Suppressor macrophage treated with lipopolysaccharide for 1 hour (primary cell): ENCODE measurements at places on chromosomes 6 and 20.

- DNase-seq, result no peak
These were observed 8.0 kb upstream of the SIM1 start for GRCh38 chr6:100472674-100473073.

- DNase-seq, result no peak
These were observed 19.8 kb downstream of the ABCF1 start for GRCh38 chr6:30591008-30591407.

DNA sequence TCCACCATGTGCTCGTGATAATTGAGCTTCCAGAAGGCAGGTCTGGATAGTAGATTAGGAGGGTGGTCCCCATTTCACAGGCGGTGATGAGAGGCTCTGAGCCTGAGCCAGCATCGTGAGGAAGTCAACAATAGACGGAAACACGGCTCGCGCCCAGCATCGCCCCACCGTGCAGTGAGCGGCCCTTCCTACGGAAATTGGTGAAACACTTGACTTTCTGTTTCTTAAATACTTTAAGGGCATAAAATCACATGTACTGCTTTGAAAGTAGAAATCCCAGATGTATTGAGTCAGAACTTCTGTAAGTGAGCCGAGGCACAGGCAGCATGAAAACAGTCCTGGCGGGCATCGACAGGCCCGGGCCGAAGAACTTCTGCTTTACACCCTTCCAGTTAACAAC lies 4.3 kb upstream of the KIF25 start:
- DNase-seq, result no peak

- DNase-seq, result no peak
These were observed 63.7 kb downstream of the SLC22A23 start for GRCh38 chr6:3392930-3393835.

- no peak for DNase-seq
These were observed 69.9 kb downstream of the SESN1 start for GRCh38 chr6:109024784-109025183.

DNA sequence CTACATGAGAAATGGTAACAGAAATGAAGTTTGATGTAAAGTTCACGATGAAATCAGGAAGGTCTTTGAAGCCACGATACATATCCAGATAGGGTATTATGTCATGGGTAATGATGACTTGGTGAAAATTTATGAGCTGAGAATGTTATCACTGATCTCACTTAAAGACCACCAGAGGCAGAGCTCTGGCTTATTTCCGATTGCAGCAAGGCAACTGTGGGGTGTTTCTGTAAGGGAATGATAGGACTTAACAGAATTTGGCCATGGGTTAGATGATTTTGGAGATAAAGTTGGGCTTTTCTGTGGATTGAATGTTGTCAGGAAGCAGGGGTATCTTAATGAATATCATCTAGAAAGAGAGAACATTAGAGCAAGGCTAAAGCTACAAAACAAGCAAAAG lies 508.4 kb downstream of the HDGFL1 start:
- DNase-seq, result no peak

- no peak for DNase-seq
These were observed 611.5 kb upstream of the IMPG1 start for GRCh38 chr6:76683985-76684384.

GRCh38 chr20:13947719-13948118 lies 42.7 kb downstream of the SEL1L2 start:
- DNase-seq, result no peak

DNA sequence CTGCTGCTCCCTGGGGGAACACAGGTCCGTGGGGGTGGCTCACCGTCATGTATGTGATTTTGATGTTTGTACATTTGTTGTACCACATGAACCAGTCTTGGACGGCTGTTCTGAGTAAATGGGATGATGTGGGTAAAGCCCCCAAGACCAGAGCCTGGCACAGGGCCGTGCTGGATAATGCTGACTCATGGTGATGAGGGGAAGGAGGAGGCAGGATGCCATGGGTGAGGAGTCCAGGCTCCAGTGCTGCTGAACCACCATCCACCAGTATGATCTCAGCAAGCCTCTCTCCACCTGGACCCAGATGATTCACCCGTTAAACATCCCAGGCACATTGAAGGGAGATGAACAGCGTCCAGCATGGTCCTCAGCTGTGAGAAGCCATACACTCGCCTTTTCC lies 9.6 kb upstream of the APCDD1L start:
- DNase-seq, result no peak

- no peak for DNase-seq
These were observed 20.1 kb downstream of the ACOT13 start for GRCh38 chr6:24686946-24687345.

- no peak for DNase-seq
These were observed 135.5 kb downstream of the PAX1 start for GRCh38 chr20:21840991-21841390.
